NAMALWA (cell line): ENCODE measurements at places on chromosomes 6 and 20.

DNA sequence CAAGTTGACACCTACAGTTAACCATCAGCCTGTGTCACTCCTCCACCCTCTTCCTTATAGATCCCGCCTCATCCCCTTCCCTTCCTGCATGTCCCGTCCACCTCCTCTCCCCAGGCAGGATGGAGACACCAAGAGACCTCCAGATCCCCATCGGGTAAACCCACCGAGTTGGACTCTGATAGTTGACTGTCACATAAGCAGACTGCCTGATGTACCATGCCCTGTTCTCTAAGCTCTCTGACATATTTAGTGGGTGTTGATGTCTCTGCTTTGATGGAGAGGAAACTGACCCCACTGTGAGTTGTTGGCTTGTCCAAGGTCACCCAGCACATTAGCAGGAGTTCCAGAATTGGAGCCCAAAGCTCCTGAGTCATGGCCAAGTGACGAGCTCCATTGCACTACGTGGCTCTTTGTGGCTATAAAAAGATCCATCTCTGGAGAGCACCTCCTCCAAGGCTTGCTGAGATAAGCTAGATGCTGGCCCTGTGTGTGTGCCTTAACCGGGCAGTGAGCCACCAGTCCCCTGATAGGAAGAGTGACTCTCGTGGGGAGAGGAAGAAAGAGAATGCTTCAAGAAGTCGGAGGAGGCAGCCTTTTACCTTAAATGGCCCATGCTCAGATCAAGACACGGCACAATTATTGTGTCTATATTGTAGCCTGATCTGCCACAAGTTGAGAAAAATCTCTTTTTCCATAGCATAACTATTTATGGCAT lies 236.0 kb upstream of the ECI2 start:
- DNase-seq, result no peak

DNA sequence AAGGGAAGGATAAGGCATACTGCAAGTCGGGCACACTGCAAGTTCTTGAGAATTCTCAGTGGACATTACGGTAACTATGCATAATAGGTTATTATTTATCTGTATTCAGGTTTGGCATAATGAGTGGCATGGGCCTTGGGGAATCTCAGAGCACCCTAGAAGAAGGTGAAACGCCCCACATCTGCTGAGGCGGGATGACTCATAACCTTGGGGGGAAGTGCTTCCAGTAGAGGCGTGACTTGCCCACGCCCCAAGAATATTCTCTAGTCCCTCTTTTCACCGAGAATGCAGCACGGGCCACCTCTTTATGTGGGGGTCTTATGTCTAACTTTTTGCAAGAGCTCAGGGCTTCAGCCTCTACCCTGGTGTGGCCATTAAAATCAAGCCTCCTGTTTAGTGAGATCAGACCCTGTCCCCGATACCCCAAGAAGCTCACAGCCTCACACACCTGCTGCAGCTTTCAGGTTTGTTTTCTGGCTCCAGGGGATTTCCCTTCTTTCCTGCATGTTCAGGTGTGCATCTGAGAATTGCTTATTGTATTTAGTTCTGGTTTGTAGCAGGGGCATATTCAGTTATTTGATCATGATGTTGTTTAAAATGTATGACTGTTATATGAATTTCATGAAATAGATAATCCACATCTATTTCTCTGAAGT lies 19.1 kb downstream of the ZFP64 start:
- DNase-seq, result no peak

DNA sequence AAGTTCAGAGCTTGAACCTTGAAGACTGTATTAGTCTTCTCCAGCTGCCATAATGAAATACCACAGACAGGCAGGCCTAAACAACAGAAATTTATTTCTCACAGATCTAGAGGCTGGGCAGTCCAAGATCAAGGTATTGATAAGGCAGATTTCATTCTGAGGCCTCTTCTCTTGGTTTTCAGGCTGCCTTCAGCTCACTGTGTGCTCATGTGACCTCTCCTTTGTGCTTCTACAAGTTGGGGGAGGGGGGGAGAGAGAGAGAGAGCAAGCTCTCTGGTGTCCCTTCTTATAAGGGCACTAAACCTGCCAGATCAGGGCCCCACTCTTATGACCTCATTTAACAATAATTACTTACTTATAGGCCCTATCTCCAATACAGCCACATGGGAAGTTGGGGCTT lies 102.6 kb upstream of the RSPO3 start:
- no peak for DNase-seq

GRCh38 chr6:12058172-12058961 lies 46.3 kb downstream of the HIVEP1 start:
- DNase-seq, result no peak

DNA sequence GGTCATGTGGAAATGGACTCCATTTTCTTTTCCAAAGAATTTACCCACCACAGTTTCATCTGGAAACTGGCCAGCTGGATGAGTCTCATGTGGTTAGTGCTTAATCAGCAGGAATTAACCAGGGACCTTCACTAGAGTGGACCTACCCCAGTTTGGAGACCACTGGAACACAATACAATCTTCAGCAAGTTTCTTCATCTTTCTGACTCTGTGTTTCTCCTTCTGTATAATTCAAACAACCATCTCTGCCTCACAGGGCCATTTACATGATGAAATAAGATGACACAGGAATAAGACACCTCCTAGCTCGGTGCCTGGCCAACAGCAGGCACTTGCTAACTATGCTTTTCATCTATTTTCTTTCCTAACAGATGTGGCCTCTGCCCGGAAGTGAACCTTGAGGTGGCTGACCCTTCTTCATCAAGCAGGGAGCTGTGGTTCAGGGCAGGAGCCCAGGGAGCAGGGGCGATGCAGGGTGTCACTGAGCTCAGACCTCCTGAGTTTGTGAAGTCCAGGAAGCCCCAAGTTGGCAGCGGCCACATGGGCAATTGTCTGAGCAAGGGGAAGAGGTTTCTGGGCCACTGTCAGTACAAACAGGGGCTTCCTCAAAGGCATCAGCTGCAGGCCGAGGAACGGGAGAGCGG lies 98.8 kb downstream of the SOD2 start:
- DNase-seq, result no peak

DNA sequence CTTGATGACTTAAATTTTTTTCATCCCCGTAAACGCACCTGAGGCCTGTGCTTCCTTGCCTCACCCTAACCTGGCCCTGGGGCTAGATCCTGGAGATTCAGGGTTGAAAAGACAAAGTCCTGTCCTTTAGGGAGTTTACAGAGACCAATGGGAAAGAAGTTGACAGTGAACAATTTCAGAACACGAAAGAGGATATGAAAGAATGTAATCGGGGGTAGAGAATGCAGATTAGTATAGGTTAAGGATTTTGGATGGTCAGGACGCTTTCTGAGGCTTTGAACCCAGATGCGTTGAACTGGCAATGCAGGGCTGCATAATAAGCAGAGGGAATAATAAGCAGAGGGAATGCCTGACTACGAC lies 1.7 kb upstream of the FBXO5 start:
- DNase-seq, result peak; percentile 56

- no peak for DNase-seq
These were observed 436.7 kb downstream of the MEI4 start for GRCh38 chr6:78089531-78089930.

DNA sequence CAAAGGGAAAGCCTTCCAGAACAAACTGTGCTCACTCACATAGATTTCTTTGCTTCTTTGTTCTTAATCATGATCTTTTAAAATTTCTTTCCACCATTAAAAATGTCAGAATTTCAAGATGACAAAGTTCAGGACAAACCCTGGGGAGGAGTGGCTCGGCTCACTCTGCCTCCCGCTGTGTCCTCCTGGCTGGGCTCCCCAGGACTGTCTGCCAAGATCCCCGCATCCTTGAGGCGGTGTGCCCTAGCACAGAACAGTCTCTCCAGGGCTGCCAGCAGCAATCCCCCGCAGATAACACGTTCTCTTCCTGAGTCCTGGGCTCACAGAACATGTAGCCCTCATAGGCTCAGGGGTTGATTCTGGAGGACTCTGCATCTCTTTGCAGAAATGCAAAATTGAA lies 98.4 kb upstream of the KCNG1 start:
- DNase-seq, result no peak

GRCh38 chr20:49909499-49910339 lies 5.6 kb downstream of the SPATA2 start:
- peak; percentile 36 for DNase-seq

- no peak for DNase-seq
These were observed 334.2 kb upstream of the RSPO3 start for GRCh38 chr6:126784161-126784790.

DNA sequence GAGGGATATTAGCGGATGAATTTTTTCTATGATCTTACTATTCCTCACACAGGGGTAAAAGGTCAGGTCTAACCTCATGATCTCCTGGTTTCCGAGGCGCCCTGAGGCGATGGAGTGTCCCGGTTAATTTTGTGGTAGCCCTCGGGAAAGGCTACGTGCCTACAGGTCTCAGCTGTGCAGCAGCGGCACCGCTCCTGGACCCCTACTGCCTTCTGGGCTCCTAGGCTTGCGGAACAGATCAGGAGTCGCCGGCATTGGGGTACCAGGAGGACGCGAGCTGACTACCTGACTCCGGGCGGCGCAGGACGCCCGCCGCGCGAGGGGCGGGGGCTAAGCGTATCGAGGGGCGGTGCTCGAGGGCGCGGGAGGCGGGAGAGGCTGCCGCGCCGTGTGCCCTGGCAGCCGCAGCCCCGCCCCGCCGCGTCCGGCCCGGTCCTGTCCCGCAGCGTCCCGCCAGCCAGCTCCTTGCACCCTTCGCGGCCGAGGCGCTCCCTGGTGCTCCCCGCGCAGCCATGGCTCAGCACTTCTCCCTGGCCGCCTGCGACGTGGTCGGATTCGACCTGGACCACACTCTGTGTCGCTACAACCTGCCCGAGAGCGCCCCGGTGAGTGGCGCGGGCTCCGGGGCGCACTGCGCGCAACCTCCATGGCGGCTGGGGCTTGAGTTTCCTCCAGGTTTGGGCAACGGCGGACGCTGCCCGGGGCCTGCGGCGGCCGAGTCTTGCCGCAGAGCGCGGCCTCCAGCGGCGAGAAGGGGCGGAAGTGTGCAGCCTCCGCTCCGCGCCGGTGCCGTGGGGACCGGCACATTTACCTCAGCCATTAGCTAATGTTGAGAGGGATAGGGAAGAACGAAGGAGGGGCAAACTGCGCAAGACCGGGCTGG lies at the start of gene NT5DC1:
TSS of gene NT5DC1 (plus strand) at position 435 of the 883 bp plus-strand sequence. CDS start at position 513, 78 bp downstream.
- peak; percentile 90 for DNase-seq

GRCh38 chr20:5735845-5736510 lies 14.2 kb upstream of the SHLD1 start:
- no peak for DNase-seq

GRCh38 chr20:33830371-33830770 lies 19.2 kb downstream of the CHMP4B start:
- no peak for DNase-seq
